ENCODE measurements at places on chromosomes 1 and 21.

DNA sequence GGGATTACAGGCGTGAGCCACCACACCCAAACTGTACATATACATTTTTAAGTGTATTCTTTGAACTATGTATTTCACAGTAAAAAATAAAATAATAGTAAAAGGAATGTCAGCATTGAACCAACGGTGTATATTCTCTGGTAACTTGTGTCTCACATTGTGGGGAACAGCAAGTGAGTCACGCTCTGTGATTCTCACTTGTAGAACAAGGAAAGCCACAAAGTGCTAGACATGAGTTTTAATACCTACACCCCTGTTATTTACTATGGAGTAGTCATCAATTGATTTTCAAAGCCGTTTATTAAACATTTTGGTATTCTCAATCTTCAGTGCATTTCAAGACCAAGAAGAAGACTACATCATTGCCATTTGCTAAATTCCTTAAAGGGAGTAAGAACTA is 197.2 kb downstream of the GPATCH2 start:
- no peak for DNase-seq

DNA sequence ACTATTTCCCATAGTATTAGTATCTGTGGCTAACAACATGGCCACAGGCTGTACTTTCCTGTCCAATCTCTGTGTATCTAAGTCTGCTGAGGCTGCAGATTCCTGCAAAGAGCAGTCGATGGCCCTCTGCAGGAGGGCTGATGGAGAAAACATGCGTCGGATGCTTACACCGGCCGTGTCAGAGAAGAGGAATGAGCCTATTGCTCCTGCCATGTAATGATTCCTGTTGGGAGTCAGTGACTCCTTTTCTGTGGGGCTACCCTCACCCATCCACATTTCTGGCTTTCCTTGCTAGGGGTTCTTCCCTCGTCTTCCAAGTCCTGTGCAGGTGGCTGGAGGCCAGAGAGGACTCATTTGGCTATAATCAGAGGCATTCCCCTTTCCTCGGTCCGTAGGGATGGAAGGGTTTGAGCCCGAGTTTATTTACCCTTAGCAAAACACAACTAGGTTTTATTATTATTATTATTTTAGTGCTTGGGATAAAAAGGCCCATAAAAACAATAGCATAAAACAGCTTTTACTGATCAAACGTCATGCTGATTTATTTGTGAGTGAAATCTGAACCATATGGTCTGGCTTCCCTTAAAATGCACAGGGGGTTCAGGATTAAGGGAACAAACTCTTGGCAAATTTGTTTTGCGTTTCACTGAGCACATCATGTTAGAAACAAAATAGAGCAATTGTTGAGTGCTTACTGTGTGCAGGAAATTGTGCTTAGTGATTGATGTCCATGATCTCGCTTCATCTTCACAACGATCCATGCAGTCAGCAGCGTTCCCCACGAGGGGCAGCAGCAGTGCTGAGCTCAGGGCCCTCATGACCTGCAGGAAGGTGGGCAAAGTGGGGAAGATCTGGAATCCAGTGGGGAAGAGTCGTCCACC is 70.8 kb downstream of the KIF26B start:
- no peak for DNase-seq

GRCh38 chr1:45508295-45509151 is 8.4 kb downstream of the MMACHC start:
- no peak for DNase-seq

DNA sequence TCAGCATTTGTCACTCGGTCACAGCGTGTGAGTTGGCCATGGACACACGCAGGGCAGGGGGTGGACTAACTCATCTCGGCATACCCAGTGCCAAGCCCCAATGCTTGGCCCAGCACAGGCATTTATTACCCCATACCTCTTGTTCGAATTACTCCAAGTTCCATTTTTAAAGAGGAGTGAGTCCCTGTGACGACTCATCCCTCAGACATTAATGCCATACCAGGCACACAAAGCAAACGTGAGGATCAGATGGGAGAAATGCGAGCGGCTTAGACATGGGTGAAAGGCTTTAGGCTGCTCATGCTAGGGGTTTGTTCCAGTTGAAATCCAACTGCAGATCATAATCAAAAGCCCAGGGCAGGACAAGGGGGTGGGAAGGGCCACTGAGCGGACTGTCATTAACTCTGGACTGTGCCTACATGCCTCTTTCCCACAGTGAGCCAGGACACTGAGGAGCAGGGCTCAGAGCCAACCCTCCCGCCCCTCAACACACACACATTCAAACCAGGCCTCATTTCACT is 118.5 kb upstream of the NGF start:
- no peak for DNase-seq

DNA sequence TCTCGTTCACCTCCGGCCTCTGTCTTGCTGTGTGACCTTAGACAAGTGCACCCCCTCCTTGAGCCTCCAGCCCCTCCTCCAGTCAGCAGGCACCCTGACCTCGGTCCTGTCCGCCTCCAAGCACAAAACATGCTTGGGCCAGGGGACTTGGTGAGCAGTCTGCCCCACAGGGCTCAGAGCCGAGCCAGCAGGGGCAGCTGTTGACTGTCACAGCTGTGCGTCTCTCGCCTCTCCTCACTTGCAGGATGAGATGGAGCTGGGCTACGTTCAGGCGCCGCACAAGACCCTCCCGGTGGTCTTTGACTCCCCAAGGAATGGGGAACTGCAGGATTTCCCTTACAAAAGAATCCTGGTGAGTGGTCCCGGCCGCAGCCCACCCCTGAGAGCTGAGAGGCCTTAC is 24.2 kb downstream of the PADI3 start:
- DNase-seq: no peak

DNA sequence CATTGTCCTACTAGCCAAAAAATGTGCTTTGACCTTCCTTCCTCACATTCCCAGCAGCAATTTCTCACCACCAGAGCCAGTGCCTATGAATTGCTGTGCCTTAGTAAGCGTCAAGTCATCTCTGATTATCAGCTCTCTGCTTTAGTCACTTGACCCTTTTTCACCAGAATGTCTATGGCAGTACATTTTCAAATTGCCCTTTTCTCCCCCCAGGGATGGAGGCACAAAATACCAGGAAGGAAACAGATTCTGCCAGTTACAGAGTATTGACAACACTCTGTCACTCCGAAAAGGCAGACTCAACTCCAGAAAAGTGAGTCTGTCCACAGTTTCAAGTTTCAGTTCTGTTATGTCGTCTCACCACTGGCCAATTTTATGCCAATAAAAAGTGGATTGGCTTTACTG is 167.4 kb downstream of the TNFSF18 start:
- DNase-seq: no peak

DNA sequence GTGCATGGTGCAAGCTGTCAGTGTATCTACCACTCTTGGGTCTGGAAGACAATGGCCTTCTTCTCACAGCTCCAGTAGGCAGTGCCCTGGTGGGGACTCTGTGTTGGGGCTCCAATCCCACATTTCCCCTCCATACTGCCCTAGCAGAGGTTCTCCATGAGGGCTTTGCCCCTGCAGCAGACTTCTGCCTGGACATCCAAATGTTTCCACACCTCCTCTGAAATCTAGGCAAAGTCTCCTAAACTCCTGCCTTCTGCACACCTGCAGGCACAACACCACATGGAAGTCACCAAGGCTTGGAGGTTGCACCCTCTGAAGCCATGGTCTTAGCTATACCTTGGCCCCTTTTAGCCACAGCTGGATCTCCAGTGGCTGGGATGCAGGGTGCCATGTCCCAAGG is 31.8 kb upstream of the CITED4 start:
- DNase-seq: no peak

DNA sequence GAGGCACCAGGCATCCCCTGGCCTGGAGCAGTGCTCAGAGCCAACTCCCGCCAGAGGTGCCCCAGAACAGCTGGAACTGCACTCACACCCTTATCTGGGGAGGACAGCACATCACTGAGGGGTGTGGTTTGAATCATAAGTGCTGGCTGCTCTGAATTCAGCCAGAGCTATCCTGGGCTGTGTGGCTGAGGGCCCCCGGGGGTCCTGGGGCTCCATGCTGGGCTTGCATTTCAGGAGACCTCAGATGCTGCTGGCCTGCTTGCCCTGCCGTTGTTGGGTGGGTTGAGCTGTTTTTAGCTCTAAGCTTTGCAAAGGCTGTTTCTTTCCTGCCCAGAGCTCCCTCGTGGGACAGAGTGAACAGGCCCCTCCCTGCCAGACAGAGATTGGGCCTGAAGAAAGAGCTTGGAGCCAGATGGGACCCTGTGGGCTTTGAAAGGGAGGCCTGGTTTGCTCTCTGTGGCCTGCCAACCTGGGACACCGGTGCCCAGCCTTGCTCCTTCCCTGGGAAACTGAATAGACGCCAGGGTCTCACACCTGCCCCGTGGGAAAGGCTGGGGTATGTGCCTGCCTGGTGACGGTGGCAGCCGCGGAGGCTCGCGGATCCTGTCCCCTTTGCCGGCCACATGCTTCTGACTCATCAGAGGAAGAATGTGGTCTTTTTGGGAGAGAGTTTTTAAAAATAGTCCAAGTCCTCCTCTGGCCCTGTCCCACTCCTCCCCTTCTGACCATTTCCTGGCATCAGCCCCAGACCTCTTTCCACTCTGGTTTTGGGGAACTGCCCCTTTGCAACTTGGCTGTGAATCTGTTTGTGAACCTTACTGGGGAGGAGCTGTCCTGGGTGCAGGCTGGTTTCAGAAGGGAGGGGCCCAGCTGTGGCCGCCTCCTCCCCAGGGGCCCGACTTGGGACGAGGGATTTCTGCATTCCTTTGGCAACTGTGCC is 30.0 kb downstream of the ARHGEF10L start:
- DNase-seq: no peak

- no peak for DNase-seq
Measured at GRCh38 chr1:206447422-206447765, 22.9 kb upstream of the IKBKE start.

DNA sequence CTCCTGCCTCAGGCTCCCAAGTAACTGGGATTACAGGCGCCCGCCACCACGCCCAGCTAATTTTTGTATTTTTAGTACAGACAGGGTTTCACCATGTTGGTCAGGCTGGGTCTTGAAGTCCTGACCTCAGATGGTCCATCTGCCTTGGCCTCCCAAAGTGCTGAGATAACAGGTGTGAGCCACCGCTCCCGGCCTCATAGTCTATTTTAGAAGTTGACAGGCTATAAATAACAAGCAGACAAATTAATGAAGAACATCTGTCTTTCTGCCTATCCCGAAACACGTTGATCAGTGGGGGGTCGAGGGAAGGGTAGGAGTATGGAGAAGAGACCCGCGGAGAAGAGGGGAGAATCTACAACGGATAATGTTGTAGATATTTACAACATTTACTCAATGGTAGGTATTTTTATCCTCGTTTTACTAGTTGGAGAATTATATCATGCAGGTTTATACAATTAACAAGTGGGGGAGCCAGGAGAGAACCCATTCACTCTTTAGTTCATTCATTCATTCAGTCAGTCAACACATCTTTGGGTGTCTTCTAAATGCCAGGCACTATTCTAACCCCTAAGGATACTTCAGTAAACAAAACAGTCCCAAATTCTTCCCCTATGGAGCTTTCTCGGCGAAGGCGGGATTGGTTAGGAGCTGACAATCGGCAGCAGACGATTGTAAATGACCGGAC is 497 bp upstream of the IFNAR2 start:
- DNase-seq: no peak

DNA sequence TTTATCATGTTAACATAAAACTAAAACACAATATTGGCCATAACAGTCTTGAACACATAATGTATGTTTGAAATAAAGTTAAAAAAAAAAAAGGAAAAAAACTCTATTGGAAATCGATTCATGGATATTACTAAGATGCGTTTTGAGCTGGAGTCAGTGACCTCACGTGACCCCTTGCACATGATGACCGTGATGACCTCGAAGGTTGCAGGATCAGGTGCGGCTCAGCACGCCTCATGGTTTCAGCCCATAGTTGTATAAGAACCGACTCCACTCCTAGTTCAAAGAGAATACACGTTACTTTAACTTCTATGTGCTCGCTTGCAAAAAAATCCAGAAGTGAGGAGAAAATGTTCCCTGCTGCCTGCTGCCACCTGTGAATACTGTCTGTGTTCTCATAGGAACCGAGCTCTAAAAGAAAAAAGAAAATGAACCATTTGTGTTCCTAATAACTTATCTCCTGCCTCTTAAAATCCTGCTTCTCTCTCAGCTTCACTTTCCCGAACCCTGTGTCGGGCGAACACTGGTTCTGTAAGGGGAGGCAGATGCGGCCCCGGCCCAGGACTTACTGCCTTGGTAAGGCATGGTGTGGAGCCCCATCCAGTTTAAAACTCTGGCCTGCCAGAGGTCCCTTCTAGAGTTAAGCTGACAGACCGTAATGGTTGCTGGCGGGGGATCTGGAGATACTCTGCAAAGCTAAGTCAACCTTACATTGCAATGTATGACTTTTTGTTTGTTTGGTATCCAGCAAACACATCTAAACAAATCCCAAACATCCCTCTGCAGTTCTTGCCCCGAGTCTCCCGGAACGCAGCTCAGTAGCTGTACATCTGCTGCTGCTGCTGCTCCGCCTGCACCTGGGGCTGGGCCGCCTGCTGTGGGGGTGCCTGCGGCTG is 33.8 kb upstream of the RIPK4 start:
- DNase-seq: no peak

GRCh38 chr1:239778208-239778813 is 313.4 kb upstream of the FMN2 start:
- DNase-seq: no peak

DNA sequence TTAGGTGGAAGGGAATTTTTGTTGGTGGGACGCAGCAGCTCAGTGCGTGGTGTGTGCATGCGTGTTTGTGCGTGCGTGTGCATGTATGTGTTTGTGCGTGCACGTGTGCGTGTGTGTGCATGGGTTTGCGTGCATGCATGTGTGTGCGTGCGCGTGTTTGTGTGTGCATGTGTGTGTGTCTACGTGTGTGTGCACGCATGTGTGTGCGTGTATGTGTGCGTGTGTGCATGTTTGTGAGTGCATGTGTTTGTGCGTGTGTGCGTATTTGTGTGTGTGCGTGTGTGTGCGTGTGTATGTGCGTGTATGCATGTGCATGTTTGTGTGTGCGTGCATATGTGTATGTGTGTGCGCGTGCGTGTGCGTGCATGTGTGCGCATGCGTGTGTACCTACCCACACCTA is 20.2 kb downstream of the ATP5PO start:
- no peak for DNase-seq

GRCh38 chr1:7991504-7992440 is 30.3 kb downstream of the PARK7 start:
- DNase-seq: no peak

DNA sequence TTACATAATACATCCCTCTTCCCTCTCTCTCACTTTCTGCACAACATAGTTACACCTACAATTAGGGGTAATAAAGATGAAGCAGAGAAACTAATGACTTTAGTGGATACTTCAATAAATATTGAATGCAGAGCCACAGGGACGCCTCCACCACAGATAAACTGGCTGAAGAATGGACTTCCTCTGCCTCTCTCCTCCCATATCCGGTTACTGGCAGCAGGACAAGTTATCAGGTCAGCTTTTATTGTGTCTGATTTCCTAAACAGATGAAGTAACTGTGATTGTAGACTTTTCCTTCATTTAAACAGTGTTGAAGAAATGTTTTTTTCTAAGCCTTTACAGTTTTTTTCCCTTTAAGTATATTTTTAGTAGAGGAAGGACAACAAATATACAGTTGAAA is 281.6 kb downstream of the TPR start:
- no peak for DNase-seq

Data from cortex of kidney (tissue), 1 donor.